Myometrial cell (primary cell): ENCODE measurements at places on chromosomes 16 and 17. TPM values are rescaled to one million over a fixed set of nuclear protein-coding genes. Genes with fewer than 3 reads are reported as not detected.

MON1B gene
- 19.1 and 27.7 TPM in 2 replicates for total RNA-seq

OR3A3 gene
- total RNA-seq, result not detected in 2 replicates

KRT32 gene
- 0.18 TPM in 1 of 2 replicates, not detected in the other for total RNA-seq

ITGAX gene
- 0.86 and 1.9 TPM in 2 replicates for total RNA-seq

PRSS53 gene
- total RNA-seq, result under 0.01 and 1.4 TPM in 2 replicates

CDC6 gene
- 13.8 and 16.1 TPM in 2 replicates for total RNA-seq
